Activated T-helper 9 cell treated with anti-CD3 and anti-CD28 coated beads, Interleukin-2, amount 50 U/mL, for 16 hours (primary cell): ENCODE measurements at places on chromosomes 4 and X.
A peak's percentile ranks its signal among the peaks of the same experiment; 100 is the strongest.

GRCh38 chrX:119541188-119541587, 24.0 kb downstream of the STEEP1 start:
- DNase-seq = no peak

- DNase-seq = peak; percentile 1
These were observed 187.7 kb upstream of the NUDT10 start for GRCh38 chrX:51144828-51145442.

GRCh38 chr4:6498511-6499237, 26.3 kb upstream of the PPP2R2C start:
- DNase-seq = no peak

DNA sequence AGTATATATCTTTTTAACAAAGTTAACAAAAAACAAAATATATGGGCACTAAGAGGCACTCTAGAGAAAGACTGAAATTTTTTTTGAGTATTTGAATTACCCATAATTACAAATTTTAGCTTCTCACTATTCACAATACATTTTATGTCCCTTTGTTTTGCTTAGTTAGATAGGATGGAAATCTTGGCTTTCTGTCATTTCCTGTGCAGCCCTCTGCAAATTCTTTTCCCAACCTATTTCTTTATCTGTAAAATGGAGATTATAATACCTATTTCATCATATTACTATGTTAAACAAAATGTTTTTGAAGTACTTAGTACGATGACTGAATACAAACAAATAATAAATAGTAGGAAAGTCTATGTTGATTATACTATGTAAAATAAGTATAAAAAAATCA, 710.0 kb downstream of the CCSER1 start:
- DNase-seq = no peak

- DNase-seq = no peak
These were observed 63.7 kb downstream of the STK32B start for GRCh38 chr4:5114950-5115349.

- no peak for DNase-seq
These were observed 21.1 kb downstream of the RASSF6 start for GRCh38 chr4:73599182-73599581.

DNA sequence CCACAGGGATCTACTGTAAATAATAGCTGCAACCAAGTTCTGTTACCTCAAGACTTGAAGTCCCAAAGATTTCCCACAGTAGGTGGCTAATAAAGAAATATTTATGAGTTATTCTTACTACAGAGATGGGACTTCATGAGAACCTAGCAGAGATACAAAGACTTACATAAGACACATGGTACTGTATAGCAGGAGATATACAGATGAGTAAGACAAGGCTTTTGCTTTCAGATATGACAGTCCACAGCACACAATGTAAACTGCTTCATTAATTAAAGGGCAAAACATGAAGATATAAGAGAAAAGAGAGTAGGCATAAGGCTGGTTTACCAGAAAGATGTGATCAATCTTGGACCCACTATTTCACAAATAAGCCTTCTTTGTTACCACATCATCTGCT, 6.6 kb downstream of the ANKRD17 start:
- no peak for DNase-seq

DNA sequence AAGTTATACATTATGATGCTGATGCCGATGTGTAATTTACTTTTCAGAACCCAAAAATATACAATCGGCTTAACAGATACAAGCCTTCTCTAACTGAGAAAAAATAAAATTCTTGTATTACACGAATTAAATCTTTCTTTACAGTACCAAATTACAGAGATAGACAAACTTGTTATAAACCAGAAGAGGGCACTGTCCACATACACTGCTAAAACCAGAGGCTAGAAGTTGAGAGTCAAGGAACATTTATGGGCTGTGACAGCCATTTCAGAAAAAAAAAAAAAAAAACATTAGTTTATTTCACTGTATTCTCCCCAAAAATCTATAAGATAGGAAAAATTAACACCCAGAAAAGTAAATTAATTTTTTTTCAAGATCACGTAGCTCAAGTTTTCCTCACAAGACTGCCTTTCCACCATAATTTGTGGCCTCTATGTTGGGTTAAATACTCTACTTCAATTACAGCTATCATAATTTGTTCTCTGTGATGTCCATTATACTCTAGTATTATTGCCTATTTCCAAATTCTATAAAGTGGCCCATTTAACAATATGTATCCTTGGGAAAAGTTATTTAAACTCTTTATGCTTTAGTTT, 12.0 kb downstream of the EREG start:
- no peak for DNase-seq

- no peak for DNase-seq
These were observed 23.8 kb downstream of the VSIG4 start for GRCh38 chrX:66015900-66016689.

DNA sequence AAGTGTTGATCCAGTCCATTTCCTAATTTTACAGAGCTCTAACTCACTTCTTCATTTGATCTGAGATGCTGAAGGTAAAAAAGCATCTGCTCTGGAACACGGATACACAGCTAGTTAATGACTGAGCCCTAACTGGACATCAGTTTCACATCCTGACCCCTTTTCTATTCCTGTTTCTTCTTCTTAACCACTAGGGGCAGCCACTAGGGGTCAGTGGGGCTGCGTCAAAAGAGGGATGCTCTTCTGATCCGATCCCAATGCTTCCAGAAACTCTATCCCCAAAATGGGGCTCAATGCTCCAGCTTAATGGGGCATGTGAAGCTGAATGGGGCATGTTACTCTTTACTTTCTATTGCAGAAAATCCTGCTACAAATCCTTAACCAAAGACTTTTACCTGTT, 33.4 kb upstream of the PHKA2 start:
- DNase-seq = no peak

DNA sequence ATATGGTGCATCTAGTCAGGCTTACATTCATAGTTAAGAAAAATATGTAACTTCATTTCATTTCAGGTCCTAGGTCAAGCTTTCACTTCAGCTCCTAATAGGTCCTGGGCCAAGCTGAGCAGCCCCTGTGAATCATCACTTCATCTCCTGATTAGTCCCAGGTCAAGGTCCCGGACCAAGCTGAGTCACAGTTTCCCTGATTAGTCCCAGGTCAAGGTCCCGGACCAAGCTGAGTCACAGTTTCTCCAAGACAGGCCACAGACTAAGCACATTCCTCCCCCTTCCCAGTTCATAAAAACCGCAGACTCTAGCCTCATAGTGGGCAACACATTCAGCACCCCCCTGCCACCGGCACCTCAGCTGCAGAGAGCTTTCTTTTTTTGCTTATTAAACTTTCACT, 1331.8 kb downstream of the PCDH19 start:
- DNase-seq = no peak

DNA sequence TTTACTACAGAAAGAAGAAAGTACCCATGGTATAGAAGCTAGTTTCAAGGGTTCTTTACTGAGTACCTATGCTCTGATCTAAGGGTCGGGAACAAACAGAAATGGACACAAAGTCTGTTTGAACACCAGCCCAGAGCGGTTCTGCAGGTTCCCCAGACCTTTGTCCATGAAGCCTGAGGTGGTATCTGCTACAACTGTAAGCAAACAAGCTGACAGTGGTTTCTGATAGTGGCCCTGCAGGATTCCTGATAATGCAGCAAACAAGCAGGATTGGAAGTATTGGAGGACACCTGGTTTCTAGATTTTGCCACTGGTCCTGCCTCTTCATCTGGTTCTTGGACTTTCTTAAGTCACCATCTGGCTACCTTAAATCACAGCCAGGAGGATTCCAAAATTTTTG, 23.7 kb downstream of the SMPX start:
- DNase-seq = no peak

- no peak for DNase-seq
These were observed 404.6 kb upstream of the PITX2 start for GRCh38 chr4:111027526-111027925.

DNA sequence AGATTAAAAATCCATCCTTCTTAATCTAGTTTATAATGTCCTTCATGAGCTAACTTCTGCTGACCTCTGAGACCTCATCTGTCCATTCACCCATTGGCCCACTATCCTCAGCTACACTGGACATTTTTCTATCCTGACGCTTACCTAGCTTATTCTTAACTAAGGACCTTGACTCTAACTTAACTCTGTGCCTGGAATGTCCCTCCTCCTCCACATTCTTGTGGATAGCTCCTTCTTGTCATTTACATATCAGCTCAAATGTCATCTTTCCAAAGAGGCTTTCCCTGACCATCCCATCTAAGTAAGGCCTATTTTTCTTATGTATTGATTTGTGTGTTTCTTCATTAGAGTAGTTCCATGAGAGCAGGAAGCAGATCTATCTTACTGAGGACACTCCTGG, 54.7 kb downstream of the ATXN3L start:
- no peak for DNase-seq

DNA sequence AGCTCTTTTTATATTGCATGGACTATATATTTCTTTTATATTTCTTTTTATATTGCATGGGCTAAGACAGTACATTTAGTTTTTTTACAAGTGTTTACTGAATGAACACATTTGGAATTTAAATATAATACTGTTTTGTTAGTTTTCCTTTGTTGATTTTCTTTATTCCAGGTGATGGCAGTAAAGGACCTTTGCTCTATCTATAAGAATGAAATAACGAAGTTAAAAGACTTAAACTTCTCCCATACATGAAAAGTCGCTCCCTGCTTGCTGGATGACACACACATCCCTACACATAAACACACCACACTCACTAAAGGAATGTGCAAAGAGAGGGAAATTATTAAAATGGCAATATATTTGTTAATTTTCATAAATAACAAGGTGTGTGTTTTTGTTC, 102.5 kb upstream of the ANXA10 start:
- DNase-seq = no peak

GRCh38 chr4:188246488-188246887, 107.2 kb downstream of the TRIML1 start:
- DNase-seq = no peak

DNA sequence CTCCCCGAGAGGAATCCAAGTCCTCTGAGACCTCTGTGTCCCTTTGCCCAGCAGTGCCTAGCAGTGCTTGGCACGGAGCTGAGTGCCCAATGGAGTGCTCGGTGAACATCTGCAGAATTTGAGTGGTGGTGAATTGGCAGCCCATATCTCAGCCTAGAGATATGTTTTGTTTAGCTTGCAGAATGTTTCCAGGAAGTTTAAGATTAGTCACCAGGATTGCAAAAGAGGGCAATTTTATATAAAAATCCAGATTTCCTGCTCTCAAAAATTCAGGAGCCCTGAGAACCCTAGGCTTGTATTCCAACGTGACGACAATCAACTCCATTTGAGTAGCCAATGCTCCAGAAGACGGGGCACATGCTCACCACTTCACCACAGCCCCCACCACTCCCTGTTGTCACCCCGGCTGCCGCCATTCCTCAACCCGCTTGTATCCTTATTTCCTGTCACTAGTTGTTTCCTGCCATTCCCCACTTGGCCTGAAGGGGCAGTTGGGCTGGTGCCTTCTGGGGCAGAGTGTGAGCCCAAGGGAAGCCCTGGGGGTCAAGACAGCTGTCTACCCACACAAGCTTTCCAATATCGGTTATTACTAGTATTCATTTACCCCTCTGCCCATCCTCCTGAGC, 116.9 kb downstream of the EFNB1 start:
- no peak for DNase-seq

GRCh38 chr4:1195109-1195671, 22.8 kb upstream of the SPON2 start:
- DNase-seq = no peak

DNA sequence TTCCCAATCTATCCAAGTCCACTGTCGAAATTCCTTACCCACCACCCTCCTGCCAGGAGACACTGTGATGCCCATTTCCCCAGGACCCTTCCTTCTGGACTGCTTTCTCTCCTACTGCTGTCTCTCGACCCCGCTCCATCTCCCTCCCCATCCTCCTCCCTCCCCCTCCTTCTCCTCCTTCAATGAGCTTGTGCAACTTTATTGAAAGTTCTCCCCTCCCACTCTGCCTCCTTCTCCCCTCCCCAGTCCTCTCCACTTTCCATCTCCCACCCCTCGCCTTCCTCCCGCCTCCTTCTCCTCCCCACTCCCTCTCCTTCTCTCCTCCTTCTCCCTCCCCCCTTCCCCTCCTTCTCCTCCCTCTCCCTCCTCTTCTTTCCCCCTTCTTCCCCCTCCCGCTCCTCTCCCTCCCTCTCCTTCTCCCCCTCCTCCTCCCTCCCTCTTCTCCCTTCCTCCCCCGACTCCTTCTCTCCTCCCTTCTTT, 116.6 kb upstream of the FAT1 start:
- DNase-seq = no peak

GRCh38 chr4:66639361-66639760, 905.9 kb downstream of the CENPC start:
- DNase-seq = no peak

DNA sequence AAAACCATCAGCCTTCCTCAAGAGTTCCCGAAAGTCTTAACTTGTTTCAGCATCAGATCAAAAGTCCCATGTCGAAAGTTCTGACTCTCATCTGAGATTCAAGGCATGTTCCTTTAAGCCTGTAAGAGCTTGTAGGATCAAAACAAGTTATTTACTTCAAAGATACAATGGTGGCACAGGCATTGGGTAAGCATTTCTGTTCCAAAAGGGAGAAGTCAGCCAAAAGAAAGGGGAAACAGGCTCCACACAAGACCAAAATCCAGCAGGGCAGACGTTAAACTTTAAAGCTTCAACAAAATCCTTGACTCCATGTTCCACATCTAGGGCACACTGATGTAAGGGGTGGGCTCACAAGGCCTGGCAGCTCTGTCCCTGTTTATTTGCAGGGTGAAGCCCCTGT, 91.7 kb downstream of the FHDC1 start:
- no peak for DNase-seq

DNA sequence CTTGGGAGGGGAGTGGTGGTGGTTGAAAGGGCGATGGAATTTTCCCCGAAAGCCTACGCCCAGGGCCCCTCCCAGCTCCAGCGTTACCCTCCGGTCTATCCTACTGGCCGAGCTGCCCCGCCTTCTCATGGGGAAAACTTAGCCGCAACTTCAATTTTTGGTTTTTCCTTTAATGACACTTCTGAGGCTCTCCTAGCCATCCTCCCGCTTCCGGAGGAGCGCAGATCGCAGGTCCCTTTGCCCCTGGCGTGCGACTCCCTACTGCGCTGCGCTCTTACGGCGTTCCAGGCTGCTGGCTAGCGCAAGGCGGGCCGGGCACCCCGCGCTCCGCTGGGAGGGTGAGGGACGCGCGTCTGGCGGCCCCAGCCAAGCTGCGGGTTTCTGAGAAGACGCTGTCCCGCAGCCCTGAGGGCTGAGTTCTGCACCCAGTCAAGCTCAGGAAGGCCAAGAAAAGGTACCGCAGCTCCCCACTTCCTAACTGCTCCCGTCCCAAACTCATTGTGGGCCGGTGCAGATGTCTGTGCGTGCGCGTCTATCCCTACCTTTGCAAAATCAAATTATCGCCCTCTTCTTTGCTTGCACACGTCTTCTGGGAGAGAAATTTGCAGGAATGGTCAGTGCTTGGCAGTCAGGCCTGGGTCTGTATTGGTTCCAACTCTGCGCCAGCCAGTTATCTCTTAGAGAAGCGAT, 533 bp downstream of the IL15 start:
- peak; percentile 9 for DNase-seq

- no peak for DNase-seq
These were observed 1911.4 kb downstream of the STIM2 start for GRCh38 chr4:28772066-28772465.

- no peak for DNase-seq
These were observed 293.2 kb upstream of the SLC7A11 start for GRCh38 chr4:138535316-138535715.
